NCI-H2029 (cell line): ENCODE measurements at places on chromosomes 1 and 21.
A peak's percentile ranks its signal among the peaks of the same experiment; 100 is the strongest.

DNA sequence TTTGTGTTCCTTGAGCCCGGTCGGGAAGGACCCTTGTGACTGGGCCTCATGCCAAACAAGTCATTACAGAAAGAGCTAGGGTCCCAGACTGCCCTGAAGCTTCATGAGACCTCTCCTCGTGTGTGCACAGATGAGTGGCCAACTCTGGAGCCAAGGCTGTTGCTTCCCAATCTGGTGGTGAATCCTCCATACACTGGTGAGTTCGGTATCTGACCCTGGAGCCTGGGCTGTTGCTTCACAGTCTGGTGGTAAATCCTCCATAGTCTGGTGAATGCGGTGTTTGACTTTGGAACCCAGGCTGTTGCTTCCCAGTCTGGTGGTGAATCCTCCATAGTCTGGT, 737.8 kb downstream of the MATN1 start:
- no peak for DNase-seq

DNA sequence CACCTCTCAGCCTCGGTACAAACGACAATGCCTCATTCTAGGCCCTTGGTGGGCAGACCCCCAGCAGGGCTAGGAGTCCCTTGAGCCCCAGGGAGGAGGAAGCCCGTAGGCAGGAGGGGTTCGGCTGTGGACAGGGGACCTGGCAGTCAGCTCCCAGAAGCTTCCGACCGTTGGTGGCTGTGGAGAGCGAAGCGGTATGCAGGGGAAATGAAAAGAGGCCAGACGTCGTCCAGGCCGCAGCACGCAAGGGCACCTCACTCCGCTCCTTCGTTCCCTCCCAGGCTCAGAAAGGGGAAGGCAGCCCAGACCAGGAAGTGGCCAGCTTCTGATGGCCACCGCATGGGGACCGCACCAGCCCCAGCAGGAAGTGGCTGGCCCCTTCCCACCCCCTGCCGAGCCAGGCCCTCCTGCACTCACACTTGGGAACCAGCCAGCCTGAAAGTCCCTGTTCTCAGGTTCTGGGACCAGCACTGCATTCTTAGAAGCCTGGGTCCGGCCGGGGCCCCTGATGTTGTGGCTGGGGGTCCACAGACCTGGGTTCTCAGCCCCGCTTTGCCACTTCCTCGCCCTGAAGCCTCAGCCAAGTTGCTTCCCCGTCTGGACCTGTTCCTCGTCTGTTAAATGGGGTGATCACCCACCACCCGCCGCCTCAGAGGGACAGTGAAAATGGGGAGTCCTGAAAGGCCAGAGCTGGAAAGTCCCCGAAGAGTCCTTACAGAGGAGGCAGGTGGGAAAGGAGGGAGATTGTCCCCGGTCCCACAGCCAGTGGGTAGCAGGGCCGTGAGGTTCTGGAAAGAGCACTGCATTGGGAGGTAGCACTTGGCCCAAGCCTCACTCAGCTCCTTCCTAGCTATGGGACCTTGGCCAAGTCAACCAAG, 104.0 kb upstream of the RUNX3 start:
- peak; percentile 31 for DNase-seq

DNA sequence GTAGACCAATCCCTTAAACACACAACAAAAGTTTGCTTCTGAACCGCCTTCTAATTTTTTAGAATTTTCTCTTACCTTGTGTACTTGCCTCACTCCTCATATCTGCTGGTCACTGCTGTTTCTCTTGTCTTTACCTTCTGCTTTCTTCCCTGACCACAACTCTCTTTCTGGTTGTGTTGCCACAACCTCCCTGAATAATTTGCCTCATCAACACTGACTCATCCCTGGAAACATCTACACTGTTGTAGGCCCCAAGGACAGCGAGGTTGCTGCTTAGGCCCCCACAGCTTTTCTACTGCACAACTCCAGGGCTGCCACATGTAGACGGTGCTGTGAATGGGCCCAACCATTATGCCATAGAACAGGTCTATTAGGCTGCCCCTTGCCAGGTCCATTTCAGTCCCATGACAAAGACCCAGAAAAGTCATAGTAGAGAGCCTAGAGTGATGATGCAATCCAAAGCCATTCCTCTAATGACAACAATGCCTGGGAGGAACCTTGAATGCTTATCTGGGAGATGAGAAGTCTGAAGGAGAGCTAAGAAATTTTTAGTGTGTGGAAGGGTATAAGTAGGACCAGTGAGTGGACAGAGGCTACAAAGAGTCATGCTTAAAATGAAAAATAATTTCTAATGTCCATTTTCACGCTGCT, 36.6 kb upstream of the LCE5A start:
- no peak for DNase-seq

DNA sequence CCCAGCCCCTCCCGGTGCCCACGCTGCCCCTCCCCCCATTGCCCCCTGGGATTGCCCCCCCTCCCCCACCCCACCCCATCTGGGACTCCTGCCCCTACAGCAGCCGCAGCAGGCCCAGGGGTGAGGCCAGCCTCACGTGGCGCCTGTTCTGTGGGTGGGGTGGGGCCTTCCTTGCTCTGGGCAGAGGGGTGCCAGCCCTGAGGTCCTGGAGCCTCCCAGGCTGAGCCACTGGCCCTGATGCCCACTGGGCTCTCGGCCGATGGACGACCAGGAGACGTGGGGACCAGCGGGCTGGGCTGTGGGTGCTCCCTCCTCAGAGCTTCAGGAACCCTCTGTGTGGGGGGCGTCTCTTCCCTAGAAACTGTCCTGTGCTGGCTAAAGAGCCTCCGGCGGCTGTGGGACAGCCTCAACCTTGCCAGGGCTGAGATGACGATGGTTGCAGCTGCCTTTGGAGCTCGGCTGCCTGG, 5.8 kb upstream of the C1orf159 start:
- DNase-seq, result no peak

DNA sequence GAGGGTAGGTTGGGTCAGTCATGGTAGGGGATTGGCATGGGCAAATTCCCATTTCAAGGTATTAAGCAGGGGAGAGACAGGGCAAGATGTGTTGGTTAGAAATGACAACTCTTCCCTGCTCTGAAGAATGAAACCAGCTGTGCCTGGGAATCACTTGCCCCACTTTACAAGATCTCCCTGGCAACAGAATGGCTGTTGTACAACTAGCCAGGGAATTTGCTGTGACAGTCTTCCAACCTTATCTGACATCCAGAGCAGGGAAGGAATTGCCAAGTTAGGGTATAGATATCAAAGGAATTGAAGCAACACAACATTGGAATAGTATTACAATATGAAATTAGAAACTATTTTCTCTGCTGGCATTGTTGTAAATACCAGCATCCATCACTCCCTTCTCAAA, 154.7 kb downstream of the CACNA1E start:
- DNase-seq, result no peak

GRCh38 chr1:93106226-93106625, 27.1 kb downstream of the MTF2 start:
- no peak for DNase-seq

DNA sequence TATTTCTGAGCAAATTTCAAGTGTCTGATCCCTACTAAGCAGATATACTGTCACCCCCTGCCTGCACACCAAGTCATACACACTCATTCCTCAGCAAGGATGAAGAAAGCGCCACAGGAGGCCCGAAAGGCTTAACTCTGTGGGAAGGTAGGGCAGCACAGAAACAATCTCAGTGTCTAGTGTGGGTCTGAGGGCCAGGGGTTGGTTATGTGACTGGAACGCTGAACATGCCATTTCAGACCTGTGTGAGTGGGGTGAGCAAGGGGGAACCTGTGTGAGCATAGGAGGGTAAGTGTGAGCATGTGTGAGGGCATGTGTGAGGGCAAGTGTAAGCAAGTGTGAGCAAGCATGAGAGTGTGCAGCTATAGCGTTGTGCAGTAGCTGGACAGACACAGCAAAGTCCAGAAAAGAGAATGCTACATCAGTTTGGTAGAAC, 6.2 kb downstream of the ITPKB start:
- DNase-seq, result no peak

GRCh38 chr1:228295201-228295600, 87.4 kb downstream of the OBSCN start:
- no peak for DNase-seq

DNA sequence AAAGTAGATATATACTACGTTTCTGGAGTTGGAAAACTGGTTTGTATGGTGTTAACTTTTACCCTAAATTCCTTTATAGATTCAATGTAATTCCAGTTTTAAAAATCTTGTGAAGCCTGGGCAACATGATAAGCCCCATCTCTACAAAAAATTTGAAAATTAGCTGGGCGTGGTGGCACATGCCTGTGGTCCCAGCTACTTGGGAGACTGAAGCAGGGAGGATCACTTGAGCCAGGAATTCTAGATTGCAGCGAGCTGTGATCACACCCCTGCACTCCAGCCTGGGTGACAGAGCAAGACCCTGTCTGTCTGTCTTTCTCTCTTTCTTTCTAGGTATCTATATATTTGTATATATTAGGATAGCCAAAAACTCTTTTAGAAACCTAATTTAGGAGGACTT, 141.9 kb downstream of the CLEC20A start:
- no peak for DNase-seq

DNA sequence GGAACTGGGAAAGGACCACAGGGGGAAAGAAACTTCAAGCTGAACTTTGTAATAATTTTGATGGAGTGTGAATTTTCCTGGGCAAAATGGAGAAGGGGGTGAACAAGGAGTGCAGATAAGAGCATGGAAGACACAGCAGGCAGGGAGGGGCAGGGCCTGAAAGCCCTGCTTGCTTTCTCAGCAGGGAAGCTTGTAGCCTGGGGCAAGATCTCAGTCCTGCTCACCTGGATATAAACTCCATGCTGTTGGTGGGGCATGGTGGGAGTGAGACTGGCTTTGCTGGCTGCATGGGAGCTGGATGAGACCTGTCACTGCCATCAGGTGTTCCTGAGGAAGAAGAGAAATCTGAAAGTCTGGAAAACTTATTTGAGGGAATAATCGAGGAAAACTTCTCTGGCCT, 58.7 kb upstream of the RC3H1 start:
- DNase-seq, result no peak

DNA sequence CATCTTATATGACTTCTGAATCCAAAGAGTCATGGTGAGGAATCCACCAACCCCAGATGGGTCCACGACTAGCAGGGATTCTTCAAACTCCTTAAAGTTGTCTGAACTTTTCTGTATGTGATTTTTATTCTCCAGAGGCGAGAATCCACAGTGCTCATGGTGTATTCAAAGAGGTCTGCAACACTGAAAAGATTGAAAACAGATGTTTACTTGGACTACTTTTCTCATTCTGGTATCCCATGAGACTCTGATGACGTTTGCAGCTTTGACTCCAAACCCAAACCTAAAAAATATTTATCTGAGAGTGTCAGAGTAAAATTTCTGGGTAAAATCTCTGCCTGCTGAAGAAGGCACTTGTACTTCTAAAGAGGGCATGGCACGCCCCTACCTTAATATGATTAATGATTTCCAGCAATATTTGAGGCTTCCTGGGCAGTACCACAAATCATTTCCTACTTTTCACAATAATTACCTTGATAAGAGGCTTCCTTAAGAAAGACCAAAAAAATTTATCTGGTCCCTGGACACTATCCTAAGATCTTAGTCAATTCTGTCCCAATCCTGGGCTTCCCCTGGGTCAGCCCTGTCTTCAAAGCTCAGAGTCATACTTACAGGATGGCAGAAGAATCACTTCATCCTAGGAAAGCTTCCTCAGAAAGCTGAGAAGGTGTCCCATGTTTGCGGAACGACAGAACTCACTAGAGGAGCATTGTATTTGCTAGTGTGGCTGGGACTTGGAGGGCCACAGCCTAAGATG, 76.5 kb upstream of the MAP10 start:
- DNase-seq, result no peak

- DNase-seq, result no peak
Measured at GRCh38 chr21:40837456-40837855, 9.5 kb downstream of the DSCAM start.

- DNase-seq, result no peak
Measured at GRCh38 chr1:119266386-119266785, 102.2 kb upstream of the HAO2 start.

GRCh38 chr1:100359139-100359538, 6.8 kb downstream of the CDC14A start:
- no peak for DNase-seq

GRCh38 chr1:24888971-24889676, 41.0 kb downstream of the RUNX3 start:
- DNase-seq, result no peak

GRCh38 chr1:165395901-165396300, 39.4 kb upstream of the LMX1A start:
- DNase-seq, result no peak

- DNase-seq, result no peak
Measured at GRCh38 chr1:98179151-98179773, 258.4 kb upstream of the DPYD start.

- DNase-seq, result no peak
Measured at GRCh38 chr1:200901350-200901749, 6.7 kb downstream of the INAVA start.

GRCh38 chr1:170727963-170728362, 64.0 kb downstream of the PRRX1 start:
- DNase-seq, result no peak

- no peak for DNase-seq
Measured at GRCh38 chr1:41444785-41445184, 39.7 kb downstream of the EDN2 start.

- peak; percentile 84 for DNase-seq
Measured at GRCh38 chr1:39575191-39576015, 1.2 kb downstream of the PABPC4 start.

GRCh38 chr1:67846538-67846937, 13.3 kb upstream of the GNG12 start:
- DNase-seq, result no peak

GRCh38 chr1:236623371-236624166, 19.3 kb upstream of the HEATR1 start:
- DNase-seq, result no peak

DNA sequence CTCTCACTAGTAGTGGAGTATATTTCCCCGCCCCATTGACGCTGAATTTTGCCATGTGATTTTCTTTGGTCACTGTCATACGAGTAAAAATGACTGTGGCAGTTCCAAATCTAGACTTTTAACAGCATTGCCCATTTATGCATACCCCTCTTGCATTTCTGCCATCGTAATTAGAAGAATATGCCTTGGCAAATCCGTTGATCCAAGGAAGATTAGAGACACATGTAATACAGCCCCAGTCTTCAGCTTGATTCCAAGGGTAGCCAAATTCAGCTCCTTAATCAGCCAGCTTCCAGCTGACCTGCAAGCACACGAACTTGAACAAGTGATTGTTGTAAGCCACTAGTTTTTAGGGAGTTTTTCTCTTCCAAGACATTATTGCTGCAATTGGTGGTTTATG, 290.3 kb upstream of the ADAMTS5 start:
- no peak for DNase-seq

DNA sequence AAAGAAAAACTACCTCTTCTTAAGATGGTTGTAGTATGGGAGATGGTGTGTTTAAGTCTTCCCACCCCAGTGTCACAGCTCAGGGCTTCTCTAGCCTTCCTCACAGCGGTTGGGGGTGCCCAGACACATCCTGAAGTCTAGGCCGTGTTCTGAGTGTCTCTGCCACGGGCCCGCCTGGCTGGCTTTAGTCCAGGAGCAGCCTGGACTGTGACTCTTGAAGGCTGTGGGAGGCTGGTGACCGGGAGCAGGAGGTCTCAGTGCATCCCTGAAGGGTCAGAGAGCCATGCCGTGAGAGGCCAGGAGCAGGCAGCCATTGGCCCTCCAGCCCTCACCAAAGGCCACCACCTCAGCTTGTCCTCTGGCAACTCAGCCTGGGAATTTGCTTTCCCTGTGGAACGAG, 4.5 kb downstream of the EPHX1 start:
- DNase-seq, result no peak
